Lower lobe of right lung (tissue), 2 donors: ENCODE measurements at places on chromosomes 3 and 15. TPM values are rescaled to one million over a fixed set of nuclear protein-coding genes. Genes with fewer than 3 reads are reported as not detected.

GRCh38 chr3:172256101-172256734 lies 192.0 kb downstream of the GHSR start:
- H3K27ac ChIP-seq = peak overlapping the region; percentile 61
- H3K4me1 ChIP-seq = peaks cover 32% of the 10 kb centered on the region
- no peak overlapping the region for H3K4me3 ChIP-seq

SPINK8 gene
- not detected for total RNA-seq

DNA sequence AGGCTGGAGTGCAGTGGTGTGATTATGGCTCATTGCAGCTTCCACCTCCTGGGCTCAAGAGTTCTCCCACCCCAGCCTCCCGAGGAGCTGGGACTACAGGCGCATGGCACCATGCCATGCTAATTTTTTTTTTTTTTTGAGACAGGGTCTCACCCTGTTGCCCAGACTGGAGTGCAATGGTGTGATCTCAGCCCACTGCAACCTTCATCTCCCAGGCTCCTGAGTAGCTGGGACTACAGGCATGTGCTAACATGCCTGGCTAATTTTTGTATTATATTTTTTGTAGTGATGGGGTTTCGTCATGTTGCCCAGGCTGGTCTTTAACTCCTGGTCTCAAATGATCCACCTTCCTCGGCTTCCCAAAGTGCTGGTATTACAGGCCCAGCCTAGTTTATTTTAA lies 4.0 kb downstream of the TEX9 start:
- H3K27me3 ChIP-seq = no peaks in the 10 kb centered on the region
- no peak overlapping the region for H3K27ac ChIP-seq
- peaks cover 7% of the 10 kb centered on the region for H3K4me1 ChIP-seq
- H3K4me3 ChIP-seq = no peak overlapping the region
- DNase-seq = no peak

LRRC49 gene
- total RNA-seq = 7.3 TPM

- no peak overlapping the region for H3K27ac ChIP-seq
- H3K4me3 ChIP-seq = no peak overlapping the region
- H3K36me3 ChIP-seq = no peaks in the 10 kb centered on the region
- H3K4me1 ChIP-seq = no peaks in the 10 kb centered on the region
These were observed 405.9 kb upstream of the ZNF385D start for GRCh38 chr3:22156868-22157267.

DNA sequence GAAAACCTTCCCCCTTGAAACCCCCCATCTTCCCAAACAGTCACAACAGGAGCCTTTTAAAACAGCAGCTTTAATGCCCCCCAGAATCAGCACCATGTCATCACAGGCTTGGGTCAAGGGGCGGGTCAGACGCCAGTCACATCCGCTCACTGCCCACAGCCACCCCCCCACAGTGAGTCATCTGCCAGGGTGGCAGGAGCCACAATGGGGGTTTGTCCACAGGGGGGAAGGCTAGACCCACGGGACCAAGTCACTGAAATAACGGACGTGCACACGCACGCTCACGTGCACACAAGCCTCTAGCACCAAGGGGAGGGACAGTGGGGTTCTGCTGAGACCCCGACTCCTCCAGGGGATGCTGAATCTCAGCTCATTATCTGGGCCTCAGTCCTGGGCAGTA lies 441 bp upstream of the UCN2 start:
- DNase-seq = peak; percentile 84
- H3K4me1 ChIP-seq = peaks cover 24% of the 10 kb centered on the region
- no peaks in the 10 kb centered on the region for H3K27me3 ChIP-seq

GRCh38 chr15:68829068-68829467 lies 8.4 kb upstream of the ANP32A start:
- H3K27ac ChIP-seq = no peak overlapping the region
- H3K4me3 ChIP-seq = no peak overlapping the region
- H3K4me1 ChIP-seq = peaks cover 2% of the 10 kb centered on the region
- no peaks in the 10 kb centered on the region for H3K36me3 ChIP-seq

DNA sequence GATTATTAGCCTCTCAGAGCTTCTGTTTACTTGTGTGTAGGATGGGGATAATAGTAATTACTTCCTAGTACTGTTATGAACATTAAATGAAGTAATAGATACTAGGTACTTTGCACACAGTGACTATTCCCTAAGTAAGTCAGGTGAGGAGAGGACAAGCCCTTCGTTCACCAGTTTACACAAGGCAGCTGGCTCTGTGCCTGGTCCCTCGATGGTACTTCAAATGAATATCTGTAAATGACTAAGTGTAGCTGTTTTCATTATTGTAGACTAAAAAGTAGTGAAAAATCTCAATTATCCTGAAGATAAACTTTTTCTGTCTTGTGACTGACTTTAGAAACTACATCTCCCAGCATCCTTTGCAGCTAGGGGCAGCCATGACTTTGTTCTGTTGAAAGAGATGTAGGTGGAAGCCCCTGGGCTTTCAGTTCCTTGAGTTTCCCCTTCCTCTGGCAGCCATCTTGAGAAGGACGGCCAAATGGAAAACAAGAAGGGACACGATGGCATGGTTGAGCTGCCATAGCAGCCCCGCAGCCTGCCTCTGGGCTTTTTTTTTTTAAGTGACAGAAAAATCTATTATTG lies 11.7 kb upstream of the WNT7A start:
- no peaks in the 10 kb centered on the region for H3K36me3 ChIP-seq
- peak overlapping the region; percentile 56 for H3K27ac ChIP-seq

DNA sequence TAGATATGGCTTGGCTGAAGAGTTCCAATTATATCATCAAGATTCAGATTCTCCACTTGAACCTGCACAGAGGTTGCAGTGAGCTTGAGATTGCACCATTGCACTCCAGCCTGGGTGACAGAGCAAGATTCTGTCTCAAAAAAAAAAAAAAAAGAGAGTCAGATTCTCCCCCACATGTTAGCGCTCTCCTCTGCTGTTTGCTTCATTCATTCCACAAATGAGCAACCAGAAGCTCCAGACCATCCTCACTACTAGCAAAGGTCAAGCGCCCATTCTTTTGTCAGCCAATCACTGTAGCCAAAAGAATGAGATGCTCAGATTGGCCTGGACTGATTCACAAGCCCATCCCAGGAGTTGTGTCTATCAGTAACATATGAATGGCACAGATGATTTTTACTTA lies 28.4 kb upstream of the TCF12 start:
- H3K4me3 ChIP-seq = no peak overlapping the region
- no peak overlapping the region for H3K27ac ChIP-seq
- H3K27me3 ChIP-seq = no peaks in the 10 kb centered on the region
- H3K4me1 ChIP-seq = peaks cover 15% of the 10 kb centered on the region

GRCh38 chr3:51955175-51955892 lies at the start of gene GPR62:
TSS of gene GPR62 (plus strand) at chr3:51955381. CDS start at chr3:51955653, 272 bp downstream.
- peaks cover 9% of the 10 kb centered on the region for H3K36me3 ChIP-seq
- H3K27me3 ChIP-seq = peaks cover 13% of the 10 kb centered on the region
- peaks cover 21% of the 10 kb centered on the region for H3K4me1 ChIP-seq
- peak within 1 kb of the TSS; percentile 53 for H3K4me3 ChIP-seq

GPR156 gene
- 0.32 TPM for total RNA-seq

- no peak overlapping the region for H3K4me3 ChIP-seq
- H3K27me3 ChIP-seq = no peaks in the 10 kb centered on the region
- H3K4me1 ChIP-seq = no peaks in the 10 kb centered on the region
These were observed 113.1 kb downstream of the STAG1 start for GRCh38 chr3:136639069-136639468.
